ENCODE measurements at places on chromosomes 13 and 19.

DNA sequence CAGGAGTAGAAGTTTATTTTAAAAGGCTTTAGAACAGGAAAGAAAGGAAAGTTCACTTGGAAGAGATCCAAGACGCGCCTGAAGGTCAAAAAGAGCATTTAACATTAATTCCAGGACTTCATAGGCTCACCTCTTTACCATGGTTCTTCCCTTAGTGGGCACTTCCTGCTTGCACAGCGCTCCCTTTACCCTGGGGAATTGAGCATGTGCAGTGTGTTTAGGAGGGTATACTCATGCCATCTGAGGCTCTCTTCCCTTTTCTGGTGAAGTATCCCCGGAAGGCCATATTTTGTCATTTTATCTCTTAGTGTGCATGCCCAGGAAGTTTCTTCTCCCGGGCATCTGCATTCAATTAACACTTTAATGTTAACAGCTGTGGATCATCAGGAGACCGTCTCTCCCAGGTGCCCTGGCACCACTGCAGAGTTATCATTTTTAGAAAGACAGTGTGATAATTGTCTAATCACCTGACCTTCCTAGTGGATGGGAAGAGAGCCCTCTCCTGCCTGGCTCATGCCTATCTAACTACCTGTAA is 66.1 kb upstream of the ABCC4 start:
- DNase-seq, result no peak

GRCh38 chr19:16946951-16947940 is 58.4 kb downstream of the F2RL3 start:
- DNase-seq, result no peak

- DNase-seq, result no peak
Observed at GRCh38 chr13:24734950-24735349, 29.0 kb upstream of the RNF17 start.

- DNase-seq, result peak; percentile 71
Observed at GRCh38 chr19:47210689-47211316, 20.2 kb downstream of the BBC3 start.

- no peak for DNase-seq
Observed at GRCh38 chr19:37953171-37953917, 46.3 kb downstream of the SIPA1L3 start.

DNA sequence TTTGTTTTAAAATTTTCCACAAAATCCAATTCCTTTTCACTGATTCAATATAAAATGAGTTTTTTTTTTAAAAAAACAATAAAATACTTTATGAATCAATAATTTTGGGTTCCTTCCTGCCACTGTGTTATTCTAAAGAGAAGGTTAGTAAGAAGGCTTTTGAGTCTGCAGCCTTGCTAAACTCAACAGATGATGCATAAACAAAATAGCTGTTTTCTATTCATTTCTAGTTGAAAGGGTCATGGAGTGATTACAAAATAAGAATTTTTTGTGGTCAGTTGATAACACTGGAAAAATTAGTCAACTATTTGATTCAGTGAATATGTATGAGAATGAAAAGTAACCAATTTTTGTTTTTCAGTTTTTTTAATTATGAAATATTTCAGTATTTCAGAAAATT is 169.9 kb downstream of the VWA8 start:
- no peak for DNase-seq

- DNase-seq, result peak; percentile 46
Observed at GRCh38 chr19:31356587-31357314, 7.5 kb upstream of the TSHZ3 start.

GRCh38 chr13:99103536-99103935 is 97.1 kb upstream of the UBAC2 start:
- no peak for DNase-seq

DNA sequence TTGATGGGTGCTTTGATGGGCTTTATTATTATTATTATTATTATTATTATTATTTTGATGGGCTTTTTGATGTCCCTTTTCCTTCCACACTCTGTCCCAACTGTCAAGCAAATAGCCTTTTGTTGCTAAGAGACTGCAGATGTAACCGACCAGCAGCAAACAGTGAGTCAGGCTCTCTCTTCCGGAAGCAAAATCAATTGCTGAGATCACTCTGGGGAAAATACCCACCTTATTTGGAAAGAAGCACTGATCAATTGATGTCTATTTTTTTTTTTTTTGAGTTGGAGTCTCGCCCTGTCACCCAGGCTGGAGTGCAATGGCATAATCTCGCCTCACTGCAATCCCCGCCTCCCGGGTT is 2.9 kb downstream of the LDLR start:
- no peak for DNase-seq

- no peak for DNase-seq
Observed at GRCh38 chr13:33194820-33195692, 90.5 kb downstream of the STARD13 start.

GRCh38 chr13:74443631-74444030 is 309.4 kb upstream of the KLF12 start:
- no peak for DNase-seq

DNA sequence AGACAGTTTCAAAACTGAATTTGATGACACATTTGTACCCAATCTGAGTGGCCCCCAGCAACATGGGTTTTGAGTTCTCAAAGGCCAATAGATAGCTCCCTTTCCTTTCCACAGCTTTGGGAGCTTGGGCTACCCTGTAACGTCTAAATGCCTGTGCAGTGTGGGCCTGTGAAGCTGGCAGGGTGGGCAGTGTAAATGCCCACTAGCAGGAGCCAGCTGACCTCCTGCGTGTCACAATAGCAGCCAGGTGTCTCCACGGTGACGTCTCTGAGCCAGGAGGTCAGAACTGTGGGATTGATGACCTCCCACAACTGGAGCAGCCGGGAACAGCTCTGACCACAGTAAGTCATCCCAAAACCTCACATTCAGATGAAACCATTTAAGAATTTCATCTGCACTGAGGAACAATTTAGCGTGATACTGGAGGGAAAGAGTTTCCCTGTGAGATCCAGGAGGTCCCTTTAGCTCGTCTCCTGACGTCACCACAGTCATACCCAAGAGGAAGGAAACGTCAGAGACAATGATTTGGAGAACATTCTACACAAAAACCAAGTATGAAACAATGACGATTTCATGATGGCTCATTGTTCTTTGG is at the start of gene IPO5:
Gene IPO5, plus strand, starts transcription at position 300 of the 595 bp plus-strand sequence. CDS start 23,022 bp downstream, outside the sequence.
- DNase-seq, result no peak

- no peak for DNase-seq
Observed at GRCh38 chr13:108463340-108463739, 166.1 kb upstream of the MYO16 start.

- DNase-seq, result no peak
Observed at GRCh38 chr19:7861619-7862412, 12.4 kb downstream of the PRR36 start.

DNA sequence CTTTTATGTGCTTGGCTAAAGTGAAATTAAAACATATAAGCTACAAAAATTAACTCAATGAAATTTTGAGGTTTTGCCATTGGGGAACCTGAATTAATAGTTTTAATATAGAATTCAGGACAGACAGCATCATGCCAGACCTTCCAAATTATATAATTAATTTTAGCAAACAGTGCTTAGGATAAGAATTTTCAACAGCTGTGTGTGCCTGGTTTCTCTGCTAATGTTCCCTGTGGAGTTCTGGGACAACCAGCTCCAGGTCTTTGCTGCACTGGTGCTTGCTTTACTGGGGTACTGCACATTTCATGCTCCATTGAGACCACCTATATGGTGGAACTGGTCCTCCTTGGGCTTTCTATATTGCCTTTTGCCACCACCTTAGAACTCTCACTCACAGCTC is 199.5 kb downstream of the NDFIP2 start:
- no peak for DNase-seq

DNA sequence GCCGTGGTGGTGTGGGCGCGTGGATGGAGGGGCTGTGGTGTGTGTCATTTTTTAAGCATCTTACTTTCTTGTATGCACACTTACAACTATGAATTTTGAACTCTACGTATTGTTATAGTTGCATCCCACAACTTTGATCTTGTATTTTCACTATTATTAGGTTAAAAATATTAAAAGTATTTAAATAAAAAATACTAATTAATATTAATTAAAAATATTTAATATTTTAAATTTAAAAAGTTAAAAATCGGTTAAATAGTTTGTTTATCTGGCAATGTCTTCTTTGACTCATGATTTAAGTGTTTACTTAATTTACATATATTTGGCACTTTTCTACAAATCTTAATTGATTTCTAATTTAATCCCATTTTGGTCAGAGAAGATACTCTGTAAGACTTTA is 17.8 kb upstream of the GJB6 start:
- no peak for DNase-seq

DNA sequence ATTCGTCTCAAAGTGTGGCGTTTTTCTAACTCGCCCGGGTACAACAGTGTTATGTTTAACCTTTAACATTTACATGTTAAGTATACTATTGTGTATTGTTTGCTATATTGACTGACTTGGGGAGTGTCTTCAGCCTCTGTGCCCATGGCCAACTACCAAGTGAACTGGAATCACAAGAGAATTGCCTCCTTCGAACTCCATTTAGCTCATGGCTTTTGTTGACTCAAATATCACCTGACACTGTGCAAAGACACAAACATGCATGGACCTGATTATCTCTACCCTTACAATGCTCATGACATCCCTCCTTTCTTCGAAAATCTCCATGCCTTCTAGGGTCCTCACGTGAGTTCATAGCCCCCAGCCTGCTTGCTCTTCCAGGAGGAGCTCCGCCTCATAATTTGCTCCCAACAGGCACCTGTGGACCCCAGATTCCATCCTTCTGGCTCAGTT is 704 bp downstream of the ZNF814 start:
- DNase-seq, result no peak

DNA sequence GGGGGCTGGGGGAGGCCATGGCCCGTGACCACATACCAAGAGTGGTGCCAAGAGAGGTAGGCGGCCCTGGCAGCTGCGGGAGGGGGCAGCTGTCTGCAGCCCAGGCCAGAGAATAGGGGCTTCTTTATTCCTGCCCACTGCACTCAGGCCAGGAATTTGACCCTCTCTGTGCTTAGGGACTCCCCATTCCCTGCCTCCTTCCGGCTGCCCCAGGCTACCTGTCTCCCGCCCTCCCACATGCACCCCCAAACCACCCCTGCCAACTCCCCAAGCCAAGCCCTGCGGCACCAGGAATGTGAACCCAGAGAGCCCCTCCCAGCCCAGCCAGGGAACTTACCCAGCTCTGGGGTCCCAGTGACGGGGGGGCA is 687 bp downstream of the PLEKHA4 start:
- DNase-seq, result no peak

DNA sequence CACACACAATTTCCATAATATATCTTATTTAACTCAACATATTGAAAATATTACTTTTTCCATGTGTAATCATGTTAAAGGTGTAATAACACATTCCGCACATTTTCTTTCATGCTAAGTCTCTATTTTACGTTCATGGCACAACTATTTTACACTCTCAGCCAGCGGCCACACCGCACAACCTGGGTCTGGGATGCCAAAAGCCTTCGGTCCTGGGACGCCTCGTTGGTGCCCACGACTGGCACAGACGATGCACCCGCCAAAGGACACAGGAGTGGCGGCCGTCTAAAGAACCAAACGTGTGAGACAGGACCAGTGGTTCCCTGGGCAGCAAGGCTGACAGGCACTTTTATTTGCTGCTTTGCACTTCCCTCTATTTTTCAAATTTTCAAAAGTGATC is 10.0 kb upstream of the PROZ start:
- no peak for DNase-seq

Data from activated T-cell treated with anti-CD3 and anti-CD28 coated beads for 24 hours (primary cell).